ENCODE measurements at places on chromosomes 4 and X.
A peak's percentile ranks its signal among the peaks of the same experiment; 100 is the strongest.

- no peak for DNase-seq
Observed at GRCh38 chr4:1907848-1908525, 36.8 kb downstream of the NSD2 start.

DNA sequence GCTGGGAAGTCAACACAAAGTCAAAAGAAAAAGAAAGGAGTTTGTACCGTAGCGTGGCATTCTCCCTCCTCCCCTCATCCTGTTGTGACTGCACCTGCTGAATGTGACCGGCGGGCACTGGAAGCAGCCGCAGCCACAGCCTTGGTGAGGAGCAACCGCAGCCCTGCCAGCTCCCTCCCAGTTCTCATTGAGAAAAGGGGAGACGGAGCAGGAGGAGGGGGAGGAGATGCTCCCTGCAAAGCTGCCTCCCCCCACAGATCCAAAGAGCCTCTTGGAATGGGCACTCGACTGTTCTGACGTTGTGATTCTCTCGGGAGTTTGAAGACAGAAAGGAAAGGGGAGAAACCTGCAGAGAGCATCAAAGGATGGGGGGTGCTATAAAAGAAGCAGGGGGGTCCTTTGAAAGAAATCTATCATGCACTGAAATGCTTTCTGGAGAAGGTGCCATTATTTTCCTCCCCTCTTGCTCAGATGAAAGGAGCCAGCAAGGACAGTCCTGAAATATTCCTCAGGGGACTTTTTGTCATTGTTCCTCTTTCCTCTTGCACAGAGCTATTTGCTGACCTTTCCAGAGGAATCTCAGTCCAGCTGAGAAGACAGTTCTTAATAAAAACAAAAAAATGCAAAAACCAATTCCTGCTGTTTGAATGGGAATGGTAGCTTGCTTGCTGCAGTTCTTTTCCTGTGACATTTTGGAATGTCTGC is 429.7 kb downstream of the MAPK10 start:
- no peak for DNase-seq

DNA sequence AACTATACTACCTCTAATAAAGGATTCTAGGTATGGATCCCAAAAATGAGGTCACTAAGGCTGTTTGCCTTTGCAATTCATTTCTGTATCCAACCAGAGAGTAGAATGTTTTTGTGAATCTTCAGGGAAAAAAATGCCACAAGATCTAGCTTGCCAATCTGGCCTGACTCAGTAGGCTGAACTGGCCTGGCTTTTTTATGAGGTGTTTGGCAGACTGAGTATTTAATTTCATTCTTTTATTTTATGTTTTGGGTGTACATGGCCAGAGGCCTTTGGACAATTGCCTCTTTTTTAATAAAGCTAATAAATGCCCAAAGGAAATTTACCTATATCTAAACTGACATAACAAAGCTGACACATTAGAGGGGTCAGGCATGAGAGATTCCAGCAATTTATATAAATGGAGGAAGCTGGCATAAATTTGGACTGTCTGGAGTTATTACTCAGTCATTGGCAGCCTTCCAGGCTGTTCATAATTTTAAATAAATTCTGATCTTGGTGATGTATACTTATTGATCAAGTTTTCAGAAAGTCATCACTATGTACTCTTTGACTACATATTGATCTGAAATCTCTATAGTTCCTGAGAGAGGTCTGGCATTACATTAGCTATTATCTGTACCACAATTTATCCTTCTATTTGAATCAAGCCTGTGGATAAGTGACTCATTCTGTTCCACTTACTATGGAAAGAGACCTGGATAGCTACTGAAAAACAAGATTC is 376.4 kb upstream of the NOCT start:
- no peak for DNase-seq

- DNase-seq: no peak
Observed at GRCh38 chr4:143369552-143369951, 32.9 kb downstream of the GAB1 start.

DNA sequence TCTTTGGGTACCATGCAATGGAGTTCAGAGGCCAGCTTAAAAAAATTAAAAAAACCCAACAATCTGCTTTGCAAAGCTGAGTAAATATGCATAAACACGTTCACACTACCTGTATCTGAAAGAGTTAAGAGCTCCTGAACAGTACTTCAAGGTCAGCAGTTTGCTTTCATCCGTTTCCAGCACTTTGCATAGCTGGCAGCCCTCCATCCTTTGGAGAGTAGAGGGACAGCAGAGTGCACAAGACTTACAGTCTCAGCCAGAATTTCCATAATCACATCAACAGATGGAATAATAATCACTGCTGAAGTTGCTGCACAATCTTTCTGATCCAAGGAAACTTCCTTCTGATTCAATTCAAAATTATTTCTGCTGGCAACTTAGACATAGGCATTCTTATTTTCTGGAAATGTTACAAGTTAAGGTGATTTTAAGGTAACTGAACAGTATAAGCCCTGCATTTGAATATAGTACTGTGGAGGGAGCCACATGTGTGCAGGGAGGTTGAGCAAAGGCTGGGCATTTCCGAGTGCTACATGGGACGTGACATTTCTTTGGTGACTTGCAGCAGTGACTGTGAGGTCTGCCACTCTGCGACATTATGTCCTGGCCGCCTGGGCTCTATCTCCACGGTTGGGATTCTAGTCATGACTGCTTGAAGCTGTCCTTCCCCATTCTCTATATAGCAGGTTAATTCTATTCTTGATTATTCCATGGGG is 73.5 kb upstream of the EMCN start:
- DNase-seq: no peak

DNA sequence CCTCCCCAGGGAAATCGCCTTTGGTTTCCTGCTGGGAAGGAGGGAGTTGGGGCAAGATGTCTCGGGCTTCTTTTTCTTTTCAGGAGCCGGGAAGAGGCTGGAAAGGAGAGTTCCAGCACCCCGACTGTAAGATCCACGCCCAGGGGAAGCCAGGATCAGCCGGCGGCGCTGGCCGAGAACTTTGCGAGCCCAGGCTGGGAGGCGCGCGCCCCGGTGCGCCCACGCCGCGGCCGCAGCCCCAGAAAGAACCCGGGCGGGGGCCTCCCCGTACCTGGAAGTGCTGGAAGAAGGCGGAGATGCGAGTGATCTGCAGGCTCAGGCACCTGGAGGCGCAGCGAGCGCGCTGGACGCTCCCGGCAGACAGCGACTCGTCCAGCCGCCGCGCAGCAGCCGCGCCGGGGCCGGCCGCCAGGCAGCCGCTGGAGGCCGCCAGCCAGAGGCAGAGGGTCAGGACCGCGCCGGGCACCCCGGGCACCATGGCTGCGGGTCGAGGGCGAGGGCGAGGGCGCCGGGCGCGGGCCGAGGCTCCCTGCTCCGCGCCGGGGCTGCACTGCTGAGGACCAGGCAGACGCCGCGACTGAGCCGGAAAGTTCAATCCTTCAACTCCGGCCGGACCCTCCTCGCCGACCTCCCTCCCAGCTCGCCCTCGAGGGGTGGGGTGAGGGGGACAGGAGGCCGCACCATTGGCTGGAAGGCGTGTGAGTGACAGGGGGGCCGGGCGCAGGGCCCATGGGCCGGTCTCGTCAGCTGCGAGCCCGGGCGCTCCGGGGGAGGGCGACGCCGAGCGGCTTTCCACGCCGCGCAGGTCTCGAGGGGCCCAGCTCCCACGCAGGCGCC is at the start of gene ANOS1:
Gene ANOS1, minus strand, starts transcription at position 579 of the 837 bp plus-strand sequence. Its CDS starts 101 bp downstream, at position 478.
- DNase-seq: no peak

DNA sequence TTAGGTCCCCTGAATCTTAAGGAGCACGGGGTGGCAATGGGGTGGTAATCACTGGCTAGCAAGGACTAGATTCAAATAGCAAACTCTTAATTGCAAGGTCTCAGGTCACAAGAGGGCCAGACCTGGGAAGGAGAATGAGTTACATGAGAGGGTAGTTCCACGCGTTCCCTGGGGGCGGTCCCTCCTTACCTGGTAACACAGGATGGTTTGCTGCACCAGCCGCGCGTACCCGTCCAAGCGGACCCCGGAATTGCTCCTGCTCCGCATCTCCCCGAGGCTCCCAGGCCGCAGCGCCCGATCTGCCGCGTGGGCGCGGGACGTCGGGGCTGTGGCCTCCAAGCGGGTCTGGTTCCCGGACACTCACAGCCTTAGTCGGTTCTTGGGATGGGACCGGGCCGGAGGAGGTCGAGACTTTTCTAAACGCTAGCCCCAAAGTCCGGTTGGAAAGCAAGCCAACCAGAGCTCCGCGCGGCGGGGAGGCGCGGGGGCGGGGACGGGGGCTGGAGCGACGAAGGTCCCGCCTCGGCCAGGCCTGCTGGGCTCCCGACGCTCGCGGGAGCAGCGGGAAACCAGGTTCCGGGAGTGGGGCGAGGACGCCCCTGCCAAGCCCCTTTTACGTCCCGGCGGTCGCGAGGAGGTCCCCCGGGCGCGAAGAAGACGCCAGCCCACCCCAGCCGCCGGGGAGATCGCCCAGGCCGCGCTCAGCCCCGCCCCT is at the start of gene PHKA2:
Gene PHKA2, minus strand, starts transcription at position 449 of the 715 bp plus-strand sequence. Its CDS starts 182 bp downstream, at position 267.
- DNase-seq: peak; percentile 32

GRCh38 chrX:109218761-109219160 is 263.1 kb downstream of the GUCY2F start:
- no peak for DNase-seq

DNA sequence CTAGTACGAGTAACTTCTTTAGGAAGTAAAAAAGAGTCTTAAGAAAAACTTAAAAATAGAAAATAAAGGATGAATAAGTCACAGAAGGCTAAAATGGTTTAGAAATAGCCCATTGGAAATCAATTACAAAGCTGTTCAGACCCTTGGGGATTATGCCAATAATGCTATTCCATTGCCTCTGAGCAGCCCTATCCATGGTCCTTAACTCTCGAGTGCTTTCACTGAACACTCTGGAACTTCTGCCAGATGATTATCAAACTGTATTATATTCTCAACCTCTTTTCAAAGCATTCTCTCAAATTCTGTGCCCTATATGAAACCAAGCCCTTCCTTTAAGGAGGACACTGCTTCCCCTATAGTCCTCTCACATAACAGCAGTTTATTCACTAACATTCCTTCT is 17.0 kb downstream of the SLC9B1 start:
- no peak for DNase-seq

- no peak for DNase-seq
Observed at GRCh38 chrX:153434801-153435200, 11.1 kb downstream of the TREX2 start.

DNA sequence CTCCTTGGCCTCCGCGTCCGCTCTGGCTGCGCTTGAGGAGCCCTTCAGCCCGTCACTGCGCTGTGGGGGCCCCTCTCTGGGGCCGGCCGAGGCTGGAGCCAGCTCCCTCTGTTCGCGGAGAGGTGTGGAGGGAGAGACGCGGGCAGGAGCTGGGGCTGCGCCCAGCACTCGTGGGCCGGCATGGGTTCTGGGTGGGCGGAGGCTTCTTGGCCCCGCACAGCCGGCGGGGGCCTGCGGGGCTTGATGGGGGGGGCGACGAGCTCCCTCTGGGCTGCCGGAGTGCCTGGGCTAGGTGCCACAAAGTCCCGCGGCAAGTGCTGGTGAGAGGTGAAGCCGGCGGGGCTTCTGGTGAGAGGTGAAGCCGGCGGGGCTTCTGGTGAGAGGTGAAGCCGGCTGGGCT is 61.9 kb downstream of the ANKRD50 start:
- no peak for DNase-seq

- DNase-seq: no peak
Observed at GRCh38 chr4:2360396-2360730, 58.1 kb downstream of the ZFYVE28 start.

DNA sequence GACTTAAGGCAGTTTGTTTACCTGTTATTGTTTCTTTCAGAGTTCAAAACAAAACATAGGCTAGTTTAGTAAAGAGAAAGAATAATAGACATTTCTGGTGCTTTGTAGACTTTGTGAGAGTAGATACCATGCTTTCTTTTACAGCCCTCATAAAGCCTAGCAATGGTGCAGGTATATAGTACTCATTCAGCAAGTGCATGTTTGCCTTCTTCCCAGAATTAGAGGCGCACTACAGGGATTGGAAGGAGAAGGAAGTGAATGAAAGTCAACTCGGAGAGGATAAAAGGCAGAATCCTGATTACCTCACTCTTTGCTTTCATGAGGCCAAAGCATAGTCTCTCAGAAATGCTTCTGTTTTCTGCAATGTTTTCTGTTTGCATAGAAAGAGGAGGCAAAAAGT is 43.1 kb upstream of the FHDC1 start:
- DNase-seq: no peak

DNA sequence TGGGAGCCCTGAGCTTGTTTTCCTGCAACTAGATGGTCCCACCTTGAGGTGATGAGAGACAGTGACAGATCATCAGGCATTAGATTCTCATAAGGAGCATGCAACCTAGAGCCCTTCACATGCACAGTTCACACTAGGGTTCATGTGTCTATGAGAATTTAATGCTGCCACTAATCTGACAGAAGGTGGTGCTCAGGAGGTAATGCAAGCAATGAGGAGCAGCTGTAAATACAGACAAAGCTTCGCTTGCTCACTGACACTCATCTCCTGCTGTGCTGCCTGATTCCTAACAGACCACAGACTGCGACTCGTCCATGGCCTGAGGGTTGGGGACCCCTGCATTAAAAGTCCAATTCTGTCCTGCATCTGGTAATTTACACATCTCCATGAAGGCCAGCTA is 141.6 kb downstream of the KCNIP4 start:
- DNase-seq: no peak

GRCh38 chr4:7124689-7125442 is 57.0 kb upstream of the GRPEL1 start:
- no peak for DNase-seq

DNA sequence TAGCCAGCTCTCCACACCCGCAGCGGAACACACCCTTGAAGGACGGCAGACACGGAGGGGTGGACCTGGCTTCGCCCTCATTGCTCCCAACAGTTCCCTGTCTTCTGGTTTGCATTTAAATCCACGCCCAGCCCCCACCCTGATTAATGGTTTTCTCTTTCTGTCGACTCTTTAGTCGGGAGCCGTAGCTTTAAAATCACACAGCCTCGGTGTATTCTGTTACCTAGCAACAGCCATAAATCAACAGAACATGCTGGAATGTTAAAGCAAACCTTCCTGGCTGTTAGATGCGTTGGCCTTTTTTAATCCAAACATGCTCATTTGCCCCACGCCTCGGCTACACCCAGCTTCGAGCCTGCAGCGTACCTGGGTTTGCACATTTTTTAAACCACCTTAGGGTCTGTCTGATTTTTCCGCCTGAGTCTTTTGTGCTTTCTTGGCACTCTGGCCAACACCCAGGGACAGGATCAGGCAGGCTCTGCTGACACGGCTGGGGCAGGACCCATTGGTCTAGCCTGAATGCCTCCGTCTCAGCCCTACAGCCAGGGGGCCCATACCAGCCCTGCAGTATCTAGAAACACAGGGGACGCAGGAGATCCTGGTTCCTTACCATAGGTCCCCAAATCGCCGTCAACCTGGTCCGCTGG is 21.4 kb upstream of the PPP2R2C start:
- DNase-seq: no peak
